ENCODE measurements at places on chromosomes 1 and 21.

GRCh38 chr21:40056031-40056430 lies 188.8 kb downstream of the PCP4 start:
- no peak for DNase-seq

DNA sequence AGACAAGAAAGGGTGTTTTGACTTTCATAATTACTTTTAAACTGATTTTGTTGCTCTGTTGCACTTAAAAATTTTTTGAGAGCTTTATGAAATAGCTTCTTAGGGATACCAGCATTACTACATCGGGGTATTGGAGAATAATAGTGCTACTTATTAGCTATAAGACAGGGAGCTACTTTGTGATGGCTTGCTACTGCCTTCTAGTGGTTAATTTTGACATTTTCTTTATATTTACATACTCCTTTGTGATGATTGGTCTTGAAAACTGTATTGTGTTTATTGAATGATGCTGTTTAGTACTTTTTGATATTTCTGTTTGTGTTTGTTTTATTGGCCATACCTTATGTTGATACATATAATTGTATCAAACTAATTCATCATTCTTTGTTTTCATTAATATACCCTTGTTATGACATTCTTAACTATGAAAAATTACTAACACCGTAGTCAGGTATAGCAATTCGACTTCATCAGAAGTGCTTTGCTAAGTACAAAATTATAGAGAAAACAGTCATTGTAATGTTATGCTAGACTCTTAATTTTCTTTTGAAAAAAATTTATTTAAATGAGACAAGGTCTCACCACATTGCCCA lies 85.5 kb downstream of the CLIC4 start:
- peak; percentile 3 for DNase-seq

DNA sequence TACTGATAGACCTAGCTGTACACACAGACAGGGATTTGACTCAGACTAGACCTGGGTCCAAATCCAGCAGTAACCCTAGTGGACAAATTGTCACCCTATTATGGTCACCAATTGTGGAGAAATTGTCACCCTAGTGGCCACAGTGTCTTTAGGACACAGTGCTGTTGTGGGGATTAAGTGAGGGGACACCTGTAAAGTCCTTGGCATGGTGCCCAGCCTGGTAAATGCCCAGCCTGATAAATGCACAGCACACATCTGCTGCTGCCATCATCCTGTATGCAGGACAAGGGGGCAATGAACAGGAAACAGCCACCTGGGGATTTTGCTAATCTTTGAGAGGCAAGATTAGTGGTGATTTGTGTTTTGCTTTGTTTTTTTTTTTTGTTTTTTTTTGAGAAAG lies 2.3 kb downstream of the TMEM61 start:
- no peak for DNase-seq

- no peak for DNase-seq
Observed at GRCh38 chr1:245375789-245376460, 221.1 kb downstream of the KIF26B start.

GRCh38 chr1:111605576-111605975 lies 14.0 kb upstream of the RAP1A start:
- DNase-seq: no peak

DNA sequence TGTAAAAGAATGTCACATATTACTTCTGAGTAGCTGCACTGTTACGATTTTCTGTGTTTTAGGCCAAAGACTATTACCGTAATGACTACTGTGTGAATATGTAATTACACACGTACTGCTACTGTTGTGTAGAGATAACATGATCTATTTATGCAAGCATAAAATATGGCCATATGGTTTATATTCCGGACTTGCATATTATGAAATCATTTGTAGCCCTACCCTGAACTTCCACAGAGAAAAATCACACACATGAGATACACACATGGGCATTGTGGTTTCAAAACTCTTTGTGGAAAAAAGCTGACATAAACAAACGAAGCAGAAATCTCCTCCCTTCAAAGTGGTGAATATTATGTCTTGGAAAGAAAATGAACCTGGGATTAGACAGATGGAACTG lies 373.0 kb upstream of the ADAMTS5 start:
- no peak for DNase-seq

GRCh38 chr1:199639453-199639852 lies 388.1 kb upstream of the NR5A2 start:
- no peak for DNase-seq

- DNase-seq: no peak
Observed at GRCh38 chr1:5915587-5916571, 76.3 kb downstream of the NPHP4 start.

DNA sequence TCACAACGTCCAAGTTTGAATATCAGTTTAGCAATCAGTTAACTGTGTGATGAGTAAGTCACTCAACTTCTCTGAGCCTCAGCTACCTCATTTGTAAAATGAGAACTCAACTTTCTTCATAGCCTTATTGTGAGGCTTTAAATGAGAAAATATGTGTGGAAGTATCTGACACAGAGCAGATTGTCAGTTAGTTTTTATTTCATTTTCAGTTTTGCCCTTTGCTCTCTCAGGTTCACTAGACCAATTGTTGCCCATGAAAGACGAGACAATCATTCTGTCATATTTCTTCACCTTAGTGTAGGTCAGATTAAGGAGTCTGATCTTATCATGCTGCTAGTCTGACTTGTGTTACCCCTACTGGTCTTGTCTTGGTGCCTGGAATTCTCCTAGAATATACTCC lies 232.8 kb upstream of the PTBP2 start:
- no peak for DNase-seq

Measured in NCI-H187 (cell line).